ENCODE measurements at places on chromosomes 1 and 21.

DNA sequence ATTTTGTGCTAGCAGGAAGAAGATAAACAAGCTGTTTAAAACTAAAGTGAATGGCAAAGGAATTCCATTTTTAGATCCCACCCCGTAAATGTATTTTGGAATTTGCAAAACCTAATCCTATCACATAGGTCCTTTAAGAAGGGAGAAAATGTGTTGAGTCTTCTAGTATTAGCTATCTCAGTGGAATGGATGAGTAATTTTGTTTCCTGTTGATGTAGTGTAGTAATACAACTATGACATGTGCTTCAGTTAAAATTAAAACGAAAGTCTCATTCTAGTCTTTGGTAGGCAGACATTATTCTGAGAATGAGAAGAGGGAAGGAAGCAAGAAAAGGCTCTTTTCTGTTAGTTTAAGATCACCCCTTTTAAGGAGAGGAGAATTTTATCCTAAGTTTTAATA, 265.9 kb upstream of the C1orf105 start:
- no peak for DNase-seq

GRCh38 chr1:52640697-52641096, 7.7 kb downstream of the SHISAL2A start:
- DNase-seq: no peak

DNA sequence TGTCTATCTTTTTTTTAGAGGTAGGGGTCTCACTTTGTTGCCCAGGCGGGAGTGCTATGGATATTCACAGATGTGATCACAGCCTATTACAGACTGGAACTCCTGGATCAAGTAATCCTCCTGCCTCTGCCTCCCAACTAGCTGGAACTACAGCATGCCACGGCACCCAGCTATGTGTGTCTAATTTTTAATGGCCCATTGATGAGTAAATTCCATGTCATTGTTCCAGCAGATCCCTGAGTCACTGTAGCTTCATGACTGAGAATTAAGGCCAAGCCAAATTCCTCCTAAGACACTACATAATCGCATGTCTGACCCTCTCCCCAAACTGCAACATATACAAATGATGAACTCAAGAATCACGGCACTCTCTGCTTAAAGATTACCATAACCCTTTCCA, 84.2 kb upstream of the RGS2 start:
- DNase-seq: no peak

GRCh38 chr1:119489201-119489600, 17.8 kb upstream of the HSD3B1 start:
- no peak for DNase-seq

- DNase-seq: no peak
Measured at GRCh38 chr21:31609081-31609480, 50.4 kb upstream of the SOD1 start.

- no peak for DNase-seq
Measured at GRCh38 chr1:192849011-192849410, 40.2 kb downstream of the RGS2 start.

DNA sequence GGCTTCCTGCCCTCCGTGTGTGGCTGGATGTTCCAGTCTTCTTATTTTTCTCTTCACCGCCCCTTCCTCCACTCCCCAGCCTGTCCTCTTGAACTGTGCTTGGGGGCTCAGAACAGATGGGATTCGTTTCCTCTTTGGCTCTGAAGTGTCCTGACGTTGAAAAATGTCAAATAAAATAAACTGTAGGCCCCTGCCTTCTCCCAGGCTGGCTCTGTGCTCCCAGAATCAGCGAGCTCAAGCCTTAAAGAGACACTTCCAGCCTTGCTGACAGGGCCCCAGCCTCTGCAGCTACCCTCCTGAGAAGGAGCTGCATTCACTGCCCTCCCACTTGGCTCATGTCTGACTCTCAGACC, 104.2 kb upstream of the IPO9 start:
- DNase-seq: no peak
